ENCODE measurements at places on chromosomes 6 and 20.

GRCh38 chr6:166580076-166581050 lies 6.1 kb downstream of the RAMACL start:
- DNase-seq = no peak

GRCh38 chr6:139109558-139109957 lies 25.3 kb upstream of the HECA start:
- DNase-seq = no peak

DNA sequence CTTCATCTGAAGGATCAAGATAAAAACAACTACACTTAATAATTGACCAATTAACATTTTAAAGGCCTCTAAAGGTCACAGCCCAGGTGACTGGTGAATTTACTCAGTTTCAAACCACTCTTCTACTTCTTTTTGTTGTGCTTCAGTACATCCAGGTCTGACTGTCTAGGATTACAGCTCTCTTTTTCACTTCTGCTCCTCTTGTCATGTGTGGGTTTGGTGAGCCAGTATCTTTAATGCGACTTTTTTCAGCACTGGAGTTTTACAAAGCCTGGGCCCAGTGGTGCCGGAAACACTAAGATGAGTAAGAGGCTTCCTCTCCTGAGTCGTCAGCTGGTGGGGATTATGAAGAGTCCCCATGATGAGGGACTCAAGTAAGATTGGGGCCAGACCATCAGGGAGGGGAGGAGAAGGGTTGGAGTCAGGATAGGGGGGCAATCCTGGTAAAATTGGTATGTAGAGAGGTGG lies 27.0 kb downstream of the HECA start:
- DNase-seq = peak; percentile 36

DNA sequence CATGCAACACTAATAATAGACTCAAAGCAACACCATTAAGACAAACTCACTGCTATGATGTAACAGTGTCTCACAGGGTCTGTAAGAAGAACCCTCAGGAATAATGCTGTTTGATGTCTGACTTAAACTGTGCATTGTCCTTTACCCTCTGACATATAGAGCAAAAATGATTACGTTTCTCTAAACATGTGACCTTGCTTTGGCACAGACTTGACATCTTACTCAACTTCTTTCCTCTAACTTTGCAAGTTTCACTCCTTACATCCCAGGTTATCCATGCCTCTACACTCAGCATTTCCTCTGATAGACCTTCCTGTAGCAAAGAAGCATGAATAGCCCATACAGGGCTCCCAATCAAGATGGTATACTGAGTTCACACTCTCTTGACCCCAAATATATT lies 252.7 kb downstream of the UST start:
- no peak for DNase-seq

- no peak for DNase-seq
Observed at GRCh38 chr6:154041001-154041400, 2.0 kb downstream of the OPRM1 start.

GRCh38 chr6:95879856-95880255 lies 135.9 kb upstream of the FUT9 start:
- DNase-seq = no peak

DNA sequence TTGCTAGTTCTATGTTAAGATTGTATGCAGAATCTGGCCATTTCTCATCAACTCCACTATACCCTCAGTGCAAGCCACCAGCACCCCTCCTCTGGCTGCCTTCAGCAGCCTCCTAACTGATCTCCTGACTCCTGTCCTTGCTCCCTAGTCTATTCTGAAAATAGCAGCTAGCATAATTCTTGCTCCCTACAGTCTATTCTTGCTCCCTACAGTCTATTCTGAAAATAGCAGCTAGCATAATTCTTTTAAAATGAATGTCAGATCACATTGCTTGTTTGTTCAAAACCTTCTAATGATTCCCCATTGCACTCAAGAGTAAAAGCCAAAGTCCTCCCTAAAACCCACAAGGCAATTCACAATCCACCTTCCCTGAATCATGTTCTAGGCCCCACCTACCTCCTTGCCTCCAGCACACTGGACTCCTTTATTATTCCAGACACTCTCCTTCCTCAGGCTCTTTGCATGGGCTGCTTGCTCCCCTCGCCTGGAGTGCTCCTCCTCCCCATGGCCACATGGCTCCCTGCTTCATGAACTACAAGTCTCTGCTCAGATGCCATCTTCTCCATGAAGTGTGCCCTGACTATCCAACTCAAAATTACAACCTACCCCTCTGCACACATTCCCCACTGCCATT lies 164.2 kb upstream of the TNFAIP3 start:
- DNase-seq = no peak

GRCh38 chr6:10510592-10511367 lies 10.4 kb upstream of the GCNT2 start:
- DNase-seq = no peak

- no peak for DNase-seq
Observed at GRCh38 chr6:44702292-44702691, 314.8 kb downstream of the CDC5L start.

DNA sequence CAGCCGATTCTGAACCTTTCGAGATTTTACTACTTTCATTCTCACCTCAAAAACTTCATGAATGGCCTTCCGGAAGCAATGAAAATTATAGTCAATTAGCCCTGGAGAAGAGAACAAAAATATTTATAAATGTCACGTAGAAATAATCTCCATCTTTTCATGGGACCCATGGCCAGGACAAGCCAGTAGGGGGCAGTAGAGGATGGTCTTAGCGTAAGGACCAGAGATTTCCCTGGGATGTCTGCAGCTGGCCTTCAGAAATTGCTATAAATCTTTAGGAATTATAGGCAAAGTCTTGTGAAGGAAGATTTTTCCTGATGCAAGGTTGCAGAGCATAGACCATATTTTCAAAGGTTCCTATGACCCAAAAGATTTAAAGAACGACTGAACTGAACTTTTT lies 15.6 kb upstream of the UBE2J1 start:
- peak; percentile 49 for DNase-seq

- DNase-seq = peak; percentile 54
Observed at GRCh38 chr20:50478162-50478990, 31.8 kb upstream of the PTPN1 start.

- no peak for DNase-seq
Observed at GRCh38 chr6:56660381-56660730, 17.7 kb upstream of the DST start.
